ENCODE measurements at places on chromosomes 2 and 18. TPM values are rescaled to one million over a fixed set of nuclear protein-coding genes. Genes with fewer than 3 reads are reported as not detected.

- no peak for DNase-seq
Measured at GRCh38 chr2:85861180-85861579, 27.6 kb downstream of the ST3GAL5 start.

DNA sequence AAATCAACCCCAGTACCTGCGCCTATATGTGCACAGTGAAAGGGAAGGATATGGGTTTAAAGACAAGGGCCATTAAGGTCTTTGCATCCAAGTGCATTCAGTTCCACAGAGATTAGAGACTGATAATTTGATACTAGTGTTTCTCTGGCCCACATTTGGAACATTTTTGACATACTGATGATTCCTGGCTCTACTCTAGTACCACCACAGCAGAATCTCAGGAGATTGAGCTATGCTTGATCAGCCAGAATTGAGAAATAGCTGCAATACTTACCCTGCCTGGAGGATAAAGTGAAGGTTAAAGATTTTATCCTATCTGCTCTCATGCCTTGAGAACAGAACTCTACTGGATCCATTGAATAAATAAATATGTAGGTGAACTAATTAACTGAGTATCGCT, 1267.8 kb downstream of the SUCLG1 start:
- DNase-seq, result no peak

- no peak for DNase-seq
Measured at GRCh38 chr2:214185546-214185945, 225.3 kb upstream of the VWC2L start.

DNA sequence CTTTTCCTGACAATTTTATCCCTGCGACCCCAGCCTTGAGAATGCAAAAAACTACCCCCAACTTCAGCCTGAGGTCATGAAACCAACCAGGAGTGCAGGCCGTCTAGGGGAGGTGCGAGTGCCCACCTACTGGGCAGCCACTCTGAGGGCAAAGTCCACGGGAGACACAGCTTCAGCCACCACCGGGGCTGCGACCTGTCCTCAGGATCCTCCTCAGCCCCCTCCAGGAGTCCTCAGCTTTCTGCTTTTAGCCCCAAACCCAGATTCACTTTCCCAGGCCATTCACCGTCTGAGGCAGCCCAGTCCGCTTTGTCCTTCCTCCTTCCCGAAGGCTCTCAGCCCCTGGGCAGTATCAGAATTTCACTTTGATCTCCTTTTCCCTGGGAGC, 210.2 kb upstream of the TNP1 start:
- DNase-seq, result no peak

Gene FIGN
- 7.8 TPM for polyA plus RNA-seq

Gene ANKRD23
- polyA plus RNA-seq, result 0.82 TPM

Gene FAM136A
- polyA plus RNA-seq, result 20.9 TPM

Gene IL36G
- not detected for polyA plus RNA-seq

Measured in liver (tissue), 10 donors.